Activated naive CD4-positive, alpha-beta T cell treated with Interleukin-2 at 50 U/mL for 16 hours (primary cell): ENCODE measurements at places on chromosomes 6 and 20.

DNA sequence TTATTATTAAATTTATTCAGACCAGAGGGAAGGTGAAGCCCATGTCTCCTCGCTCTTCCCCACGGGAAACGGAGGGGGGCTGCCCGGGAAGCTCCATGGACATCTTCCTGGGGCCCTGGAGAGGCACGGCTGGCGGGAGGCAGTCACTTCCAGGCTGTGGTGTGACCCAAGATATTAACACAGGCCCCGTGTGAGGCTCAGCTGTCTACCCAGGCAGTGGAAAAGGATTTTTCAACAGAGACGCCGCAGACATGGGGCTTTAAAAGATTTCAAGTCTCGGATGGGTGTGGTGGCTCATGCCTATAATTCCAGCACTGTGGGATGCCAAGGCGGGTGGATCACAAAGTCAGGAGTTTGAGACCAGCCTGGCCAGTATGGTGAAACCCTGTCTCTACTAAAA lies 117.9 kb downstream of the ERMARD start:
- DNase-seq: no peak

DNA sequence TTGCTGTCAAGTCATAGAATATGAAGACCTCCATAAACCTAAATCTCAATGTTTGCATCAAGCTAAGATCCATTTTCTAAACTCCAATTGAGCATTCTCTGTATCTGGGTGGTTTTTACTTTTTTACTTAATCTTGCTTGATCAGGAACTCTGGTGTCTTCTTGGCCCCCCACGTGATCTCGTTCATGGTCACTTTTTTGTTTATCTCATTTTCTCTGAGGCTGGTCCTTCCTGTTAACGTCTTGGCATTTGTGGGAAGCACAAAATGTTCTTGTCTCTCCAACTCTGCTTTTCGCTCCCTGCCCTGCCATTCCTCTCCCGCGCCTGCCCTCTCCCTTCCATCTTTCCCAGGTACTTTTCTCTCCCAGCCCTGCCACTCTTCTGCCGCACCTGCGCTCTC lies 14.0 kb upstream of the MAPRE1 start:
- no peak for DNase-seq

DNA sequence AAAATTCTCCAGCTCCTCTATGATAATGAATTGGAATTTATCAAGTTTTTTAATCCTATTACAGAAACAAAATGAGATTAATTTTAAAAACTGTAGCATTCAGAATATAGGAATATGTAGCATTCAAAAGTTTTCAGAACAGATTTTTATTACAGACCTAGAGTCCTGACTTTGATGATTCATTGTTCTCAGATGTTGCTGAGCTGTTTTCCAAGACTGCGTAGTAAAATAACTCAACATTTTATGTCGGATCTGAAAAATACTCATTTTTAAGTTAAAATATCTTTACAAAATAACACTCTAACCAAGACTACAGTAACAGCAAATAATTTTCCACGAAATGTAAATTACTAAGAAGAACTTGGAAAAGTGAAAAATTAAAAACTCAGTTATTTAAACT lies 67.1 kb downstream of the SYCP2 start:
- no peak for DNase-seq

GRCh38 chr6:144395826-144396225 lies 110.7 kb downstream of the UTRN start:
- no peak for DNase-seq
